ENCODE measurements at places on chromosomes 3 and 15.

DNA sequence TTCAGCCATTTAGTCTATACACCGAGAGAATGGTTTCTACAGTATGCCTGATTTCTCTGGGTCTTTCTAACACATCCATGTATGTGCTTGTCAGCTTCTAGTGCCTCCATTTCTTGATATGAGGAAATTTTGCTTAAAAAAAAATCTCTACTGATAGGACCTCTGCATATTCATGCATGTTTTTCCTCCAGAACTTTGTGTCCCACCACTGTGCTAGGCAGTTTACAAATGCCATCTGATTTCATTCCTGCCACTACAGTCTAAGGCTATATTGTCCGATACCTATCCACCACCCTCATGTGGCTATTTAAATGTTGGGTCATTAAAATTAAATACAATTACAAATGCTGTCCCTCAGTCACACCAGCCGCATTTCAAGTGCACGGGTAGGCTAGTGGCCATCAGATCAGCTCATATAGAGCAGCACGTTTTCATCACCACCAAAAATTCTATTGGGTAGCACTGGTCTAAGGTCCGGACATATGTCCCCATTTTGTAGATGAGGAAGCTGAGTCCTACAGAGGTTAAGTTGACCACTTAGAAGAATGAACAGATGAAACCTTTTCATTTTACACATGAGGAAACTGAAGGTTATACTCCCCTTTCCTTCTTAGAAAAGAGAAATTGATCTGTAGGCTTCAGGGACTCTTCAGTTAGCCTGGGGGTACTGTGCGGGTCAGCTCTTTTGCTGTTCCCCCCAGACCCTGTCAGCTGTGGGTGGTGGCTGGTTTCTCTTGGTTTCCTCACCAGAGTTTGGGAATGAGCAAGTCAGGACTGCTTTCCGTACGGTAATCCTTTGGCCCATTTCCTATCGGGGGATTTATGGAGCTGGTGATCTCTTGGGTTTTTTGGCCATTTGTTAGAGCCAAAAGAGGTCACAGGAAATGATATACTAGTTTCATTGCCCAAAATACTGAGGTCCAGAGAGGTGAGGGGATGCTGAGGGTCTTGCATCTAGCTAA is 56.5 kb downstream of the SMAD3 start:
- no peak for DNase-seq

- DNase-seq = no peak
These were observed 66.8 kb downstream of the STAC start for GRCh38 chr3:36447061-36447460.

DNA sequence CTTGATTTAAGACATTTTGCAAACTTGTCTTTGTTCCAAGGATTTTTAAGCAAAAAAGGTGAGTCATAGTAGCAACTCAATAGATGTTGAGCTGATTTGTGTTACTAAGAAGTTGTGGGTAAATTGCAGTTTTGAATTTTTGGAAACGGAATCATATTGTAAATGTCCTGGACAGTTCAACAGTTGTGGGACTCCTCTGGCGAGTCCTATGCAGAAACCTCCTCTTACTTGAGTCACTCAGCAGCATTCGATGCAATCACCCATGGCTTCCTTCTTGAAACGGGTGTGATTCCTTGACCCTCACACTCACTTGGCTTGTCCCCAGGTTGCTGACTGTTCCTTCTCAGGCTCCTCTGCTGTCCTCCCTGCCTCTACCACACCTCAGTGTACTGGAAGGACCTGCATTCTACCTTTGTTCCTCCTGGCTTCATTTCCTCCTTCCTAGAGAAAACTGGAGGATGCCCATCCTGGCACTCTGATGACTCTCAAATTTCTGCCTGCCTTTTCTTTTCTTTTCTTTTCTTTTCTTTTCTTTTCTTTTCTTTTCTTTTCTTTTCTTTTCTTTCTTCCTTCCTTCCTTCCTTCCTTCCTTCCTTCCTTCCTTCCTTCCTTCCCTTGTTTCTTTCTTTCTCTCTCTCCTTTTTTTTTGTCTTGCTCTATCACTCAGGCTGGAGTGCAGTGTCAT is 52.8 kb upstream of the DGKG start:
- DNase-seq = no peak

- no peak for DNase-seq
These were observed 106.4 kb upstream of the TLE3 start for GRCh38 chr15:70203981-70204560.

- DNase-seq = no peak
These were observed 31.5 kb upstream of the AP4E1 start for GRCh38 chr15:50876989-50877360.

- DNase-seq = no peak
These were observed 238.5 kb upstream of the ZNF385D start for GRCh38 chr3:21989341-21990042.

DNA sequence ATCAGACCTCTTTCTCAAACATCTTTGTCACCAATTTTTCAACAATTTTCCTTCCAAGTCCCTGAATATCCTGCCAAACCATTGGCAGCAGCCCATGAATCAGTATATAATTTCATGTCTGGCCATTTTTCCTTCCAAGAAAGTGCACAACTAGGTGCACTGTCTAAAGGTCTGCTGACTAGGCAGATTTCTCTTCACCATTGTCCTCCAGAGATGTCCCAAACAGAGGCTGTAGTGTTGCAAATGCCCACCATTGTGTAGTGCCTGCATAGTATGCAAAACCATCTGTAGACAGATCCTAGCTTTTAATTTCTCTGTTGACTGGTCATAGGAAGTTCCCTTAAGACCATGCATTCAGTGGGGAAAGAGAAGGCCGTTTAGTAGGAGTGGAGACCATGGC is 25.0 kb upstream of the GOLGA6L2 start:
- DNase-seq = no peak

Measured in NCI-H187 treated with DMSO at 0.1 percent for 48 hours (cell line).